ENCODE measurements at places on chromosomes 4 and X. TPM values are rescaled to one million over a fixed set of nuclear protein-coding genes. Genes with fewer than 3 reads are reported as not detected.

DNA sequence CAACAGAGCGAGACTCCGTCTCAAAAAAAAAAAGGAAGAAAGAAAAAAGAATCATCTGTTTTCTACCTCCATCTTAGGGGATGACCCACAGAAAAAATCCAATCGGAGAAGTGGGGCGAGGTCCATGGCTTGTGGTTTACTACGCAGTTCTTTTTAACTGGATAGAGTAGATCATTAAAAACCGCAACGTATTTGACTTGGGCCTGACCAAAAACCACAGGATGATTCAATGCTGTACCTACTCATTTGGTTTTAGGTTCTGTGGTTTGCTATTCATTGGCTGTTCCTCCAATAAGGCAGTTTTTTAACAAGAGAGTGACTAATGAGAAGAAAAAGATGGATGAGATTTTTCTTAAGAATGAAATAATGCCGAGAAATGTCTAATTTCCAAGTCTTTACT is 83.7 kb downstream of the FREM3 start:
- DNase-seq = peak; percentile 51
- H3K27ac ChIP-seq = no peak overlapping the region
- no peak overlapping the region for H3K4me3 ChIP-seq
- H3K4me1 ChIP-seq = peaks cover 6% of the 10 kb centered on the region
- peaks cover 8% of the 10 kb centered on the region for H3K27me3 ChIP-seq
- no peaks in the 10 kb centered on the region for H3K36me3 ChIP-seq

DNA sequence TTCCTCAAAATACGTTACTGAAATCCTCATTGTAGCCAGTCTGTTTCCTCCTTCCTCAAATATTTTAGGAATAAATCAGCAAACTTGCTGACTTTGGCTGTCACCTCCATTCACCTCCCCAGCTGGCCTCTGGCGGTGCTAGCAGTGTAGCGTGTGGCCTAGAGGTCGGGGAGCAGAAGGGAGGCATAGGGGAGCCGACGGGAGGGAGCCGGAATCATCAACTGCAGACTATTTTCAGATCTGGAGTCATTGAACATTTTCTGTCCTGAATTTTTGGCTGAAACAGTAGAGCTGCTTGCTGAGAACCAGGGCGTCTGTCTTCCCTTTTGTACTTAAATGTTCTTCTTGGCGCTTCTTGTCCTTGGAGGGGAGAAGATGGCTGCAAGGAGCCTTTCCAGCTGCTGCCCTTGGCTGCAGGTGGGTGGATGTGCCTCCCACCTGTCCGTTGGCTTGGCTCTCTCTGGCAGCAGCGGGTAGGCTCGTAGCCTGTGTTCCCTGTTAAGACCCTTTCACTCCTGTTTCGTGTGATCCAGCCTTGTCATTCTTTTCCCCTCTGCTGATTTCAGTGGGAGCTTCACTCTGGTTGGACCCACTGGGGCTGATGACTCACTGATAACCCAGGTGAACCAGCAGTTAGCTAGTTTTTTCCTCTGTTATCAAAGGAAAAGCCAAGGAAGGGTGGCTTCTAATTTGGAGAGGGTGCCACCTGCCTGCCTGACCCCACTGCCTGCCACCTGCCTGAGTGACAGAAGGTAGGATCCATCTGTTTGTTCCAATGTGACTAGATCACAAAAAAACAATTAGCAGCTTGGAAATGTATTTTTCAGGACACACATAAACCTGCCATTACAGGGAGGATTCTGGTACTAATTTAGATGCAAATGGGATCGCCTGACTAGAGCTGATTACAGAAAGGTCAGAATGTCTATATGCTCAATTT is 135.9 kb downstream of the GATB start:
- H3K4me1 ChIP-seq = no peaks in the 10 kb centered on the region
- no peak overlapping the region for H3K4me3 ChIP-seq
- H3K27ac ChIP-seq = no peak overlapping the region
- peaks cover 14% of the 10 kb centered on the region for H3K27me3 ChIP-seq
- no peak for DNase-seq

GRCh38 chrX:71640002-71640401 is 21.7 kb upstream of the CXCR3 start:
- H3K27ac ChIP-seq = no peak overlapping the region
- peaks cover 21% of the 10 kb centered on the region for H3K4me1 ChIP-seq
- DNase-seq = no peak
- no peaks in the 10 kb centered on the region for H3K27me3 ChIP-seq

The CAPN6 gene
- total RNA-seq = not detected

The VCX3A gene
- total RNA-seq = not detected

DNA sequence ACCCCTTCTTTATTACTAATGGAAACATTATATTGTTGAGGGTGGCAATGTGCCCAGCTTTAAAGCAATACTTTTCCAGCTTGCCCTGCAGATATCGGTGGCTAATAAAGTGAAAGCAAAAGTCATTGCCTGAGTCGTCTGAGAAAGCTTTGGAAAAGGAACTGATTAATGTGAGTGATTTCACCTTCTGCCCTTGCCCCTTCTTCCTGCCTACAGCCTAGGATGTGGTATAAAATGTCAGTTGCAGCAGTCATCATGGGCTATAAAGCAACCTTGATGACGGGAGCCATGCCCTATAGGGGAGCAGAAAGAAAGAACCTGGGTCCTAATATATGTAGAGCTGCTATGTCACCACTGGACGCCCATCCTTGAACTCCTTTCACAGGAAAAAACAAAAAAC is 132.4 kb upstream of the USP9X start:
- H3K36me3 ChIP-seq = peaks cover 5% of the 10 kb centered on the region
- H3K4me3 ChIP-seq = peak overlapping the region; percentile 40
- peak overlapping the region; percentile 85 for H3K27ac ChIP-seq
- peaks cover 11% of the 10 kb centered on the region for H3K4me1 ChIP-seq
- H3K27me3 ChIP-seq = no peaks in the 10 kb centered on the region

- no peaks in the 10 kb centered on the region for H3K27me3 ChIP-seq
- H3K4me1 ChIP-seq = no peaks in the 10 kb centered on the region
- no peaks in the 10 kb centered on the region for H3K36me3 ChIP-seq
- no peak overlapping the region for H3K27ac ChIP-seq
- no peak for DNase-seq
These were observed 18.2 kb upstream of the RASL11B start for GRCh38 chr4:52843958-52844357.

The ARHGAP6 gene
- not detected for total RNA-seq

- H3K27me3 ChIP-seq = no peaks in the 10 kb centered on the region
- H3K4me3 ChIP-seq = no peak overlapping the region
- H3K36me3 ChIP-seq = no peaks in the 10 kb centered on the region
- H3K4me1 ChIP-seq = no peaks in the 10 kb centered on the region
- DNase-seq = no peak
- no peak overlapping the region for H3K27ac ChIP-seq
These were observed 682.9 kb upstream of the GALNTL6 start for GRCh38 chr4:171130256-171130801.

DNA sequence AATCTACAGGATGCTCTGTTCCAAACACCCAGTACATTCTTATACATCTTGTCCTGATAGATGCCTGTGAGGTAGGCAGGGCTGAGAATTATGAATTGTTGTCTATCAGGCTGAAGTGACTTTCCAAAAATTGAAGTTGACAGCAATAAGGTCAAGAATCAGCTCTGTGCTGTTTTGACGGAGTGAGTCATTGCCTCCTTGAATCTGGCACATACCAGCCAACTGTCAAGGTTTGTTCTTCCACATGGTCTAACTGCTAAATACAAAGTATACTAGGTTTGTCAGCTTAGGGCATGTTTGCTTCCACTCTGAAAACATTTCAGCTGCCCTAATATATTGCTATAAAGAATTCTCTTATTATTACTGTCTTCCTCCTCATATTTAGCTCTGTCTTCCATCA is 32.3 kb downstream of the SH3RF1 start:
- no peak overlapping the region for H3K4me3 ChIP-seq
- peaks cover 3% of the 10 kb centered on the region for H3K4me1 ChIP-seq

GRCh38 chr4:110737931-110738330 is 115.1 kb upstream of the PITX2 start:
- no peak overlapping the region for H3K4me3 ChIP-seq
- H3K27ac ChIP-seq = no peak overlapping the region
- H3K27me3 ChIP-seq = no peaks in the 10 kb centered on the region

The MAGEA9 gene
- total RNA-seq = not detected
